ENCODE measurements at places on chromosomes 11 and 22.

- no peak for DNase-seq
These were observed 39.5 kb upstream of the GCAT start for GRCh38 chr22:37768273-37768672.

GRCh38 chr11:60775420-60775961 is 9.6 kb upstream of the MS4A10 start:
- DNase-seq: peak; percentile 81

- no peak for DNase-seq
These were observed 109.1 kb downstream of the TRPC6 start for GRCh38 chr11:101474666-101475065.

DNA sequence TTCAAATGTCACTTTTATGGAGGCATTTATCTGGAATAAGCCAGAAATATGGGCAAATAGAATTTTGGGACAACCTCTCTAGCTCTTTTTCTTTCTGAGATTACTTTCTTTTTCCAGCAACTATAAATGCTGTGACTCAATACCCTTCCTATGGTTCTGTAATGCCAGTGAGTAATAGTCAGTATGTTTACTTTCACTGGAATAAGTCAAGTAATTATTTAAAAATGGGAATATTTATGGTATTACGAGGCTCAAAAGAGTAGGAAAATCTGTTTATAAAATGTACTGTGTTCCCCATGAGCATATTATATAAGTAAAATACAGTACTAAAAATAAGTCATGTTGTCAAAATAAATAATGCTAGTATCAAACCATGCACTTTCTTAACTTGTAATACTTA is 750.5 kb downstream of the LUZP2 start:
- DNase-seq: no peak

DNA sequence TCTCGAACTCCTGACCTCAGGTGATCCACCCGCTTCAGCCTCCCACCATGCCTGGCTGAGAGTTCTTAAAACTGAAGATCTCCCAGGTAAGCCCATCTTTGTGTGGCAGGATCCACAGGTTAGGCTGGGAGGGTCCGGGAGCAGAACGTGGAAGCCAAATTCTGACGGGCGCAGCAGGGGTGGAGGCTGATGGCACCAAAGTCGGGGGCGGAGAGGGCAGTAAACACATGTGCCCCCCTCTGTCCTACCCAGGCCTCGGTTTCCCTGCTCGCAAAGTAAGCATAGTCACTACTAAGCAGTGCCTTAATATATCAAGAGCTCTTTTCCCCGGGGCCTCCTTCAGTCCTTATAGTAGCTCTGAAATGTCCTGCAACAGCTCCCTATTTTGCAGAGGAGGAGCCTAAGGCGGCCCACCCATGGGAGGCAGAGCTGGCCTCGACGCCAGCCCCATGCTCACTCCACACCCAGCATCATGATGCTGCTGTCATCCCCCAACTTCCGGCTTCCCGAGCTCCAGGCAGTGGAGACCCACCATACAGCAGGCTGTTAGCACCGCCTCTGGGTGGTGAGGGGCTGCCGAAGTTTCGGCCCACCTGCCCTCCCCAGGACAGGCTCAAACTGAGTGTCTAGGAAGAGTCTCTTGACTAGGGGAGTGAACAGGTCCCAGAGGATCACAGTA is 230.0 kb downstream of the CTTN start:
- no peak for DNase-seq

DNA sequence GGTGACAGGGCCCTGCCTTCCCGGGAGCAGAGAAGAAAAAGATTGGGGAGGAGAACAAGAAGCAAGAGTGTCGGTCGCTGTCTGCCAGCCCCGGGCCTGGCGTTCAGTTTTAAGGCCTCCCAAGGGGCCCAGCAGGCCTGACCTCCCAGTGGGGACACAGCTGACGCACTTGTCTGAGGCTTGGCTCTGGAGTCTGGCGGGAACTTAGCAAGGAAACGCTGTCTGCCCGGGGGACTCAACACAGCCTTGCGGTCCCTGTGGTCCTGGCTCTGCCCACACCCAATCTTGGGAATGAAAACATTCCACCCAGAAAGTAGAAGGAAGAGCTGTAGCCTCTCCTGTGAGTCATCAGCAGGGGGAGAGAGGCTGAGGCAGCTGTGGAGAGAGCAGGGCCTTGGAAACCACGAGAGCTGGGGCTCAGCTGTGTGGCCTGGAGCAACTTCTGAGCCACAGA is 54.4 kb downstream of the TRAF6 start:
- DNase-seq: no peak

GRCh38 chr11:100637706-100638105 is 49.4 kb upstream of the ARHGAP42 start:
- DNase-seq: no peak

GRCh38 chr22:31439808-31440207 is 40.4 kb downstream of the DRG1 start:
- no peak for DNase-seq

- DNase-seq: no peak
These were observed 545.1 kb downstream of the BRD1 start for GRCh38 chr22:49282596-49282995.

DNA sequence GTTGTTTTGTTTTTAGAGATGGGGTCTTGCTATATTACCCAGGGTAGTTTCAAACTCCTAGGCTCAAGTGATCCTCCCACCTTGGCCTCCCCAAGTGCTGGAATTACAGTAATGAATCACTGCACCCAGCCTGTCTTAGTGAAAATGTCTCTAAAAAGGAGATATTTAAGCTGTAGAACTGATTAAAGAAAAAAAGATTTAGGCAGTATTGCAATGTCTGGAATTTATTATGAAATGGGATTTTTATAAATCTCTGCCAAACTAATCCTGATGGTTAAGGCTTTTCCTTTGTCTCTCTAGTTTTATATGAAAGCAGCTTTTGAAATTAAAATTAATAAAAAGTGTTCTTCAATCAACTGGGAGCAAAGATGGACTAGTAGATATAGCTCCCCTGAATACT is 2.1 kb downstream of the PLAAT3 start:
- DNase-seq: no peak

- DNase-seq: no peak
These were observed 845.4 kb downstream of the OPCML start for GRCh38 chr11:132686886-132687285.

DNA sequence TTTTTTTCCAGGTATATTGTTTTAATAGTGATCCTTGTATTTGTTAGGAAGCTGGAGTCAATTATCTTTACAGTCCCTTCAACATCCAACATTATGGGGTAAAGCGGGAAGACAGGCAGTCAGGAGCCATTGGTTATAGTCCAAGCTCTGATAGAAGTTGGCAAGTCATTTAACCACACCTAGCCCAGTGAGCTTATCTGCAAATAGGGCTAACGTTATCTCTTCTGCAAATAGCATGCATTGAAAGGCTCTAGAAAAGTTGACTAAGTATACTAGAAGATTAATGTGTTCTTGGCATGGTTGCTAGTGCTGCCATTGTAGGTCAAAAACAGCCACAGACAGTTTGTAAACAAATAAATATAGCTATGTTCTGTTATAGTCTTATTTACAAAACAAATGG is 520.7 kb downstream of the OPCML start:
- no peak for DNase-seq

DNA sequence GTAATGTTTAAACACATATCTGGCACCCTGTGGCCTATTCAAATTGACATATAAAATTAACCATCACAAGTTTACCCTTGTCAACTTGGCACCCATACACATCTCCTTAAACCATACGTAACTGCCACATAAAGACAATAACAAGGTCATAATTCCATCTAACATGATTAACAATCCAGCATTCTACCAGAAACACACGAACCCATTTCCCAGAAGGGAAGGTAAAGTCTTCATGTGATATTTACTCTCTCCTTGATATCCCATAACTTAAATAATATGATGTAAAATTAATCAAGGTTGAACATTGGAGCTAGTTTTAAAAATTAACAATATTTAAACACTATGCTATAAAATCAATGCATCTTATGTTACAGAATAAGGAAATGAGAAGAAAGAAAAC is 55.2 kb upstream of the CEP295 start:
- no peak for DNase-seq

- no peak for DNase-seq
These were observed 13.8 kb upstream of the RBM4B start for GRCh38 chr11:66691311-66691980.

- DNase-seq: no peak
These were observed 8.5 kb downstream of the SH3BP1 start for GRCh38 chr22:37647928-37648327.

GRCh38 chr11:16598906-16599305 is 139.5 kb upstream of the C11orf58 start:
- no peak for DNase-seq

GRCh38 chr22:23166841-23167616 is 13.3 kb upstream of the BCR start:
- no peak for DNase-seq

DNA sequence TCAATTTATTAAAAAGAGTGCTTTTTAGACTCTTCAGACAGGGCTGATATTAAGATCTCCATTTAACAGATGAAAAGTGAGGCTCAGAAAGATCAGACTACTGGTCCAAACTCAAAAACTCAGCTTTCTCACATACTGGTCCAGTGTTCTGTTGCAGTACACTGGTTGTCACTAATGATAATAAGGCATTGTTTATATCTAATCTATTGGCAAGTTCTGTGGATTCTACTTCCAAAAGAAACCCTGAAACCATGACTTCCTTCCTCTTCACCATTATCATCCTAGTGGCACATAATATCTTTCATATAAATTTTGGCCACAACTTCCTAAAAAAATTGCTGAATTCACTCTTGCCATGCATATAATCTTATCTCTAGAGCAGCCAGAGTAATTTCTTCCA is 36.9 kb downstream of the F2 start:
- no peak for DNase-seq

DNA sequence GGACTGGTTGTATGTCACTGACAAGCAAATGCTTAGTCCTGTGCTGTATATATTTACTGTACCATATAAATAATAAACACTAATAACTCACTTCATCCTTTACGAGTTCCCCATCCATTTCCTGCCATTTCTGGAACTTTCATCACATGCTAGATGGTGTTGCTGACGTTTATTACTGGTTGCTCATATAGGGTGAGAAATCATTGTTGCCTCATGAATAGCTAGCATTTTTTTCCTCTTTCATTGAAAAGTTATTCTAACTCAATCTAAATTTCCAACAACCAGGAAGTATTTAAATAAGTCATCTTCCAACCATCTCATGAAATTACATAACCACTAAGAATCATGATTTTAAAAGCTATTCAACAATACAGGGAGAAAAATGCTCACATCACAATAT is 88.6 kb upstream of the RCN1 start:
- DNase-seq: no peak

DNA sequence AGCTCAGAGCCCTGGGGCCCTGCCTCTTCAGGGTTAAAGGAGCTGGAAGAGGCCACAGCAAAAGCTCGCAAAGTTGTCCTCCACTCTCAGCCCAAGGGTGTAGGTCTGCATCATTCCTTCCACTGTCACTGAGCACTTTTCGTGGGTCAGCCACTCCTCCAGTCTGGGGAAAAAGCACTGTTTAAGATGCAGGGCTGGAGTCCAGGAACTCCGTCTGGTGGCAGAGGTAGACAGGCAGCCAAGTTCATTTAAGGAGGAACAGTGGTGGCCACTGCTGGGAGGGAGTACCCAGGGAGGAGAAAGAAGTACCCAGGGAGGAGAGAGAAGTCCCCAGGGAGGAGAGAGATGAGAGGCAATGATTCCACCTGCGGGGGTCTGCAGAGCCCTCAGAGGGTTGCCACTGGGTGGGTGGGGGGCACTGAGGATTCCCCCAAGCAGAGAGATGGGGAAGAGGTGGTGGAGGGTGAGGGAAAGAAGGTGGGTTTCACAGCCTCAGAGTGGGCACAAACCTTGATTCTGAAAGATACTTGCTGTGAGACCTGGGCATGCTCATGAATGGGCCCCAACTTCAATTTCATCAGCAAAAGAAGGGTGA is 70.0 kb upstream of the B3GAT1 start:
- no peak for DNase-seq

DNA sequence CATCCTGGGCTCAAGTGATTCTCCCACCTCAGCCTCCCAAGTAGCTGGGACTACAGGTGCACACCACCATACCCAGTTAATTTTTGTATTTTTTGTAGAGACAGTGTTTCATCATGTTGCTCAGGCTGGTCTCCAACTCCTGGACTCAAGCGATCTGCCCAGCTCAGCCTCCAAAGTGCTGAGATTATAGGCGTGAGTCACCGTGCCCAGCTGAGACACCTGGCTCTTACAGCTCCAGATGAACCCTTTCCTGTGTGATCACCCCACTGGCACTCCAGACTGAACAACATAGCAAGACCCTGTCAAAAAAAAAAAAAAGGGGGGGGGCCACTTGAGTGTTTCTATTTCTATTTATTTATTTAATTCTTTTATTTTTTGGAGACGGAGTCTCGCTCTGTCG is 1.0 kb upstream of the ADSL start:
- DNase-seq: no peak

DNA sequence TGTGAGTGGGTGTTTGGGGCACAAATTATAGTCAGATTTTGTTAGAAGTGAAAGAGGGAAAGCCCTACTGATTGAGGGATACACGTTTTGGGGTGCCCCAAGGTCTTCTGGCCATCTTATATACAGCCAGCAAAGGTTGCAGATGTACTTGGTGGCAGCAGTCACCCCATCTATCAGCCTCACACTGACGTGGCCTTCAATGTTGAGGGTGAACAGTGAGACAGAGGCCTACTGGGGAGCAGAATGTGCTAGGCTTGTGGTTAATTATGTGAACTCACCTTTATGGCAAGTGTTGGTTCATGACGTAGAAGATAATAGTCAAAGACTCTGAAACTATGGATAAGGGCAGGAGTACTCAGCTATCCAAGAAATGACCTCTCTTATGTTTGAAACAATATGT is 121.2 kb downstream of the TRIM44 start:
- no peak for DNase-seq

DNA sequence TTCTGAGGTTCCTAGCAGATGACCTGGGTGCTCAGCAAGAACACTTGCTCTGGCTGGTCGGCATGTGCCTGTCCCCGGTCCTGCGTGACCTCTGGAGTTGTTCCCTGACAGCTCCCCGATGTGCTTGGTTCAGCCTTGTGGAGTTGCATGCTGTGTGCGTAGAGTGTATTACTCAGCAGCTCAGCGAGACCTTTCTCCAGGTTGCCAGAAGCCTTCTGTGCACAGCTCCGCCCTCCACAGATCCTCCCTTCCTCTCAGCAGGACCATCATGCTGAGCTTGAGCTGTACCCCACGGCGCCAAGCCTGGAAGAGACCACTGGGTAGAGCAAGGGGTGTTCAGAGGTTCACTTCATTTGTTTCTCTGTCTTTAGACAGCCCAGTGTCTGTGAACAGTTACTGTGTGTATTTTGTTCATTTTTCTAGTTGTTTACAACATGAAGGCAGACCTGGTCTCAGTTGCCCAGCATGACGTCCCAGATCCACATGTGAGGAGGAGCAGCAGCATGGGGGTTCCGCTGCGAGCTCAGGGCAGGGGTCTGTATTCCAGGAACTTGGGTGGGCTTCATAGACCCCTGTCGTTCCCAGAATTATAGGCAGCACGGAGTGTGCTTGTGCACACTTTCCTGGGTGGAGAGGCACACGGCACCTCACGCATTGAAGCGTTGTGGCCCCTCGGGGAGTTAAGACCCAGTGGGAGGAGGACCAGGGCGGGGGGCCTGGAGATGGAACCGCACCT is 148.6 kb downstream of the IGLL1 start:
- no peak for DNase-seq

GRCh38 chr22:45285263-45286058 is 712 bp downstream of the UPK3A start:
- no peak for DNase-seq
